RWPE2 (cell line): ENCODE measurements at places on chromosomes 6 and 20.

DNA sequence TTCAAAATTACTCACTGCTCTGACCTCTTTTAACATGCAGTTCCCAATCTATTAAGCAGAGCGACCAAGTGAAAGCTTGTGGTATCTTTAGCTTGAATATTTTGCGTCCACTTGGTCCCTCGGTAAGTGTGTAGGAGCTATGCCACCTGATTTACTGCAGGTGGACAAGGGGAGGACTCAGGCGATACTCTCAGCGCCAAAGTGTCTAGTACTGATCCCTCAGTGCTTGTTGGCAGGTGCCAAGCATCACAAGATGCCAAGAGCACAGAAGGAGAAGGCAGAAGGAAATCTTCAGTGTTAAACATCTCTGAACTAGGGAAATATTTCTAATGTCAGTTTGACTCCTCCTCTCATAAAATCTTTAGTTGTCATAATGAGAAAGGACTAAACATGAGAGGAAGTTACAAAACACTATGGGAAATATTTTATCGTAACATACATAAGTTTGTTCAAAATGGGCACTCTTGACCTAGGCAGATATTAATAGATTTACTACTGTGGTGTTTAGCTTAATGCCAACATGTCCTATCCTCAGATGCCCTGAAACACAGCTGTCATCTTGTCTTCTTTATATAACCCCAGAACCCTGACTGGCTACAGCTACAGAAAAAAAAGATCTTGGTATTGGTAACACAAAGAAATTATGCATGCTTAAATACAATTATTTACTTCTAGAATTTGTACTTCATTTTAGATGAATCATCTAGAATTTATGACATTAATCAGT lies 19.5 kb downstream of the NHLRC1 start:
- DNase-seq, result no peak

- DNase-seq, result no peak
Measured at GRCh38 chr20:50572938-50573777, 63.0 kb downstream of the PTPN1 start.

GRCh38 chr6:13764996-13765395 lies 49.4 kb downstream of the MCUR1 start:
- no peak for DNase-seq

- DNase-seq, result no peak
Measured at GRCh38 chr6:149043476-149044130, 273.9 kb upstream of the TAB2 start.

- no peak for DNase-seq
Measured at GRCh38 chr6:135499441-135500340, 2.2 kb upstream of the AHI1 start.

GRCh38 chr6:3540253-3540820 lies 83.5 kb upstream of the SLC22A23 start:
- DNase-seq, result no peak

- DNase-seq, result no peak
Measured at GRCh38 chr6:121879149-121879548, 443.7 kb downstream of the GJA1 start.

- DNase-seq, result no peak
Measured at GRCh38 chr20:42399802-42400201, 781.6 kb upstream of the CHD6 start.
